Right atrium auricular region (tissue), 2 donors: ENCODE measurements at places on chromosomes 12 and 14. TPM values are rescaled to one million over a fixed set of nuclear protein-coding genes. Genes with fewer than 3 reads are reported as not detected.

The KRT7 gene
- total RNA-seq, result 58.4 TPM

The STX2 gene
- total RNA-seq, result 24.5 TPM

The TAPBPL gene
- total RNA-seq, result 14.5 TPM

The AMN gene
- total RNA-seq, result not detected

The GPR132 gene
- 1.2 TPM for total RNA-seq

The NEUROD4 gene
- not detected for total RNA-seq

The RPS6KL1 gene
- total RNA-seq, result 10.3 TPM

The TCL1A gene
- 0.71 TPM for total RNA-seq

The B4GALNT3 gene
- 29.0 TPM for total RNA-seq

The C12orf75 gene
- total RNA-seq, result 2.7 TPM

The TMEM119 gene
- total RNA-seq, result 1.8 TPM

The HOXC12 gene
- not detected for total RNA-seq

The PIP4K2C gene
- 22.1 TPM for total RNA-seq

The SMCO2 gene
- not detected for total RNA-seq

DNA sequence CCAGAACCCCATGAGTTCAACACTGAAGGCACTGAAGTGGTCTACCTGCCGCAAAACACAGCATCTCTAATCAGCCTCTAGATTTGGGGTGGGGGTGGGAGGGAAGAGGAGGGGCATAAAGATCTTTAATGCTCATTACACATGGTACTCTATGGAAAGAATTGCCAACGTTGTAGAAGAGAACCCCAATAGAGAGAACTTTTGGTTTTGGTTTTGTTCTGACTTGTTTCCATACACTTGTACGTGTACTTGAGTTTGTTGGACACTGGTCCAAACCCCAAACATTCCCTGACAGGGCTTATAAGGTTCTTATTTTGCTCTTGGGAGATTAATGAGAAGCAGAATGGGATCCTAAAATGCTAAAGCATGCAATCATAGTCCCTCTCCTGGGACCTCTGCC is 31.0 kb downstream of the GNPTAB start:
- no peak for DNase-seq

DNA sequence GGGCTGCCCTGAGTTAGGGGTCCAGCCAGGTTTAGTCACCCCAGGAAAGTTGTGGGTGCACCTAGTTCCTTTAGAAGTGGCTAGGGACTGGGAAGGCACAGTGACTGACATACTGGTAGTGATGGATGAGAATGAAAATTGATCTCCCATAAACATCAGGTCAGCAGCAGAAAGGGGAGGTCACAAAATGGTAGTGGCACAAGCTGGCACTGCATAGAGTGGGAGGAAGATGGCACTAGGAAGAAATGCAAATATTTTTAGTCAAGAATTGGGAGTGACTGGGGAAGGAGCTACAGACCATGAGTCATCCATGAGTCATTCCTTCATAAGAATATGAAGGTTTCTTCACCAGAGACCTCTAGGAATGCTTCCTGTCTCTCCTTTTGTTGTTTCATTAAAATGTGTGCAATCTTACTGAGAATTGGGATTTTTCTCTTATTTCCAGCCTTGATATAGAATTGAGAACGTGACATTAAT is 198.3 kb upstream of the AMIGO2 start:
- DNase-seq, result no peak

DNA sequence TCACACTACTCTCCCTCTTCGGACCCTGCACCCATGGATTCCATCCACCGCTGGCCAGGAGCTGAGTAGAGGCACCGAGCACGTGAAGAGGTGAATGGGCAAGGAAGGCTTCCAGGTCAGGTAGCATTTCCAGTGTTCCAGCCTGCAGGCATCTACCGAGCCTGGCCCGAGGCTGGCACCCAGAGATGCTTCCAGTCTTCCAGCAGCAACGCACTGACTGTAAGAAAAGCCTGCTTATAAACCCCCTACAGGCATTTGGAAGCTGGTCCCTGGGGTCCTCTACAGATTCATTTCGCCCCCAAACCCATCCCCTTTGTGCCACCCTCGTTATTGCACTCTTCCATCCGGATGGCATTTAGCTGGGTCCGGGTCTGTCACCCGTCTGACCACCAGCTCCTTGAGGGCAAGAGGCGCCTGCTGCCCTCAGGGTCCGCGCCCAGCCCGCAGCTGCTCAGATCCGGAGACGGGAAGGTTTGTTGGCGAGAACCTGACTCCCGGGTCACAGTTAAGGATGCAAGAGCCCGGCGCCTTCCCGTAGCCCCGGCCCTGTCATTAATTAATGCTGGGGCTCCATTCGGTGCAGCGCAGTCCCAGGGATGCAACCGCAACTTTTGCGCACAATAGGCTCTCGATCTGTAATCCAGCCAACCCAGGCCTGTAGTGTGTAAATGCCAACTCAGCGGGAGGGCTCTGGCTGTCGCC is 614 bp upstream of the MARK3 start:
- DNase-seq, result no peak

GRCh38 chr12:107349839-107350238 is 256.5 kb upstream of the CRY1 start:
- no peak for DNase-seq

- DNase-seq, result no peak
Observed at GRCh38 chr14:69038455-69039287, 59.6 kb upstream of the ACTN1 start.

DNA sequence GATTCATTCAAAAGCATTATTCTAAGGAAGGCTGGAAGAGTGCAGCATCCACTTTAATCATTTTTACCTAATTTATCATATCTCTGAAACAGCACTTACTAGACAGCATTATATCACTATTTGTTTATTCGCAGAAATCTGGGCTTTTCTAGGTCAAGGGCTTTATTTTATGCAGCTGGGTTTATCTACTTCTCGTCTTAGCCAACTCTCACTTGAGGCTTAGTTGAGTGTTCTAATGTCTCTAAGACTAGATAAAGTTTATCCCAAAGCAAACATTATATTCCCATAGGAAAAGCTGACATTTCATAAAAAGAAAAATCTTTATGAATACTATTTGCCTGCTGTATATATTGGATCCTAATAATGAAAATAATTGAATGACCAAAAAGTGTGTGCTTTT is 720.8 kb upstream of the FLRT2 start:
- no peak for DNase-seq

- DNase-seq, result no peak
Observed at GRCh38 chr12:57733928-57734327, 4.6 kb downstream of the AGAP2 start.

- DNase-seq, result no peak
Observed at GRCh38 chr14:77083082-77083481, 15.0 kb upstream of the CIPC start.

DNA sequence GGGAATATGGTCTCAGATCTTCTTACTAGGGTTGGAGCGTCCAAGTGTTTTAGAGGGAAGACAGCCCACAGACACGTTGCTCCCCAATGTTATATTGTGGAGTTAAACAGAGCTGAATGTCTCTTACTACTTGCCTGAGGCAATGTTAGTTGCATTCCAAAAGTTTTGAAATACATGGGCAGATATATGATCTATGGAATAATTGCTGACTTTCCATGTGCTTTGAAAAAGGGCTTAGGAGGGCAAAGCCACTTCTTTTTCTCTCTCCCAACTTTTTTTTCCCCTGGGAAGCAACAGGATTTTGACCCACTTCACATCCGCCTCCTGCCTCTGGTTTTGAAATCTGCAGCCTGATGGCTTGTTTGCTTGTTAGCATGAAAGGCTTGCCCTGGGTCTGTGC is 33.7 kb upstream of the PAX9 start:
- DNase-seq, result no peak

DNA sequence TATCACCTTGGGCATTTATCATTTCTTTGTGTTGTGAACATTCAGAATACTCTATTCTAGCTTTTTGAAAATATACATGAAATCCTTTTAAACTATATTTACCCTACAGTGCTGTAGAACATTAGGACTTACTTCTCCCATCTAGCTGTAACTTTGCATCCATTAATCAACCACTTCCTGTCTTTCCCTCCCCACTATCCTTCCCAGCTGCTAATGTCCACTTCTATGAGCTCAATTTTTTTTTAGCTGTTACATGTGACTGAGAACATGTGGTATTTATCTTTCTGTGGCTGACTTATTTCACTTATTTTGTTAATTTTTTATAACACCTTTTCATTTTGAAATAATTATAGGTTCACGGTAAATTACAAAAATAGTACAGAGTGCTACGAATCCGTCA is 136.0 kb downstream of the LMNTD1 start:
- no peak for DNase-seq

- no peak for DNase-seq
Observed at GRCh38 chr12:71503579-71504391, 64.2 kb downstream of the LGR5 start.

DNA sequence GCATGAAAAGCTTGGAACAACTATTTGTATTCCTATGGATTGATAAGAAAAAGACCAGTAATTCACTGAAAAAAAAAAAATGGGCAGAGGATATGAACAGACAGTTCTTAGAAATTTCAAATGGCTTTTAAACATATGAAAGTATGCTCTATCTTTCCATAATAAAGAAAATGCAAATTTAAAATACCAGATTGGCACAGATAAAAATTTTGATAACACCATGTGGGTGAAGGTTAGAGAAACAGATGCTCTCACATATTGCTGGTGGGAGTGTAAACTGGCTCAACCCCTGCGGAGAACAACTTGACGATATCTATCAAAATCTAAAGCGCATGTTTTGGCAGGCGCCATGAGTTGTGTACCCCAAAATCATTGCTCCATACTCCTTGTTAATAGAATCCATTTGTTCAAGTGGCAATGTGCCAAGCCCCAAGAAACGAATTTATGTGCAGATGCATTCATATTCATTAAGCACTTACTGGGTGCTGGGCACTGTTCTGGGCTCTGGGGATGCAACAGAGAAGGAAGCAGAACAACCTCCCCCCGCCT is 29.5 kb upstream of the TMPO start:
- no peak for DNase-seq

DNA sequence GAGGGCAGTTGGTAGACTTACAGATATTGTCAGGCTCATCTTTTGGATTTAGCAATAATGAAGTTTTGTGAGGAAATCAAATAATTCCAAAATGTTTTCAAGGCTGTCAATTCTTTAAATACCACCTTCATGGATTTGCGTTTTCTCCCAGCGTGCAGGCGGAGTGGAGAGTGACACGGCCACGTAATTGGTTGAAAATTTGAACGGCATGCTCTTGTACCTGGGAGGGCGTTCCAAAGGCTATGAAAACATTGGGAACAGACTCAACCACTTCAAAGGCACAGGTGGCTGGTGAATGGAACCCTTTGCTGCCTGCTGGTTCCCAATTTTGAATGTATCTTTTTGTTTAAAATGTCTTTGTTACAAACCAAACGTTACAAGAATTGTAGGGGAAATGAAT is 12.4 kb downstream of the SMIM41 start:
- peak; percentile 13 for DNase-seq

- no peak for DNase-seq
Observed at GRCh38 chr14:64500088-64500487, 3.5 kb downstream of the ZBTB25 start.

GRCh38 chr12:21509768-21510167 is 8.2 kb downstream of the GOLT1B start:
- DNase-seq, result no peak

GRCh38 chr12:41287500-41288141 is 99.5 kb downstream of the PDZRN4 start:
- DNase-seq, result no peak

DNA sequence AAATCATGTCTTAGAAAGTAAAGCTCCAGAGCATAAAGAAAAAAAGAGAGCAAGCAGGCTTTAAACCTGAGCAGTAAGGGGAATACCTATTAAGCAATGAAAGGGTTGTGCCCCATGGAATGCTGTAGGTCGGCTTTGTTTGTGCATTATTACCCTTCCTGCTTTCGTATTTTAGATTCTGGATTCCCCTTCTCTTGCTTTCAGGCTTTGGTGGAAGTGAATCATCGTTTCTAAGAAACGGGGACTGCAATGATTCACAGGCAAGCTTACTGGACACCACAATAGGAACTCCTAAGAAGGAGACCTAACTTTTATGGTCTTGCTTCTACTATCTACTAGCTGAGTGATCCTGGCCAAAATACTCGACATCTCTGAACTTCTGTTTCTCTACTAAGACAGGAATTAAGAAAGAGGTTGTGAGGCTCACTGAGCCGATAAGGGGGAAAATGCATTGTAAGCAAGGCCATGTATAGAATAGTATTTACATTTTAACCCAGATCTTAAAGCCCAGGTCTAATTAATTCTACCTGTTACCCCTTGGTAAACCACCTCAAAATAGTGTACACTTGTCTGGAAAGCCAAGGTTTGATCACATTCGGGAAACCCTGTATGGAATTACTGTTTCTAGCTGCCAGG is 1.2 kb upstream of the BMAL2 start:
- no peak for DNase-seq

GRCh38 chr14:83171761-83172160 is 1638.1 kb upstream of the SEL1L start:
- no peak for DNase-seq

DNA sequence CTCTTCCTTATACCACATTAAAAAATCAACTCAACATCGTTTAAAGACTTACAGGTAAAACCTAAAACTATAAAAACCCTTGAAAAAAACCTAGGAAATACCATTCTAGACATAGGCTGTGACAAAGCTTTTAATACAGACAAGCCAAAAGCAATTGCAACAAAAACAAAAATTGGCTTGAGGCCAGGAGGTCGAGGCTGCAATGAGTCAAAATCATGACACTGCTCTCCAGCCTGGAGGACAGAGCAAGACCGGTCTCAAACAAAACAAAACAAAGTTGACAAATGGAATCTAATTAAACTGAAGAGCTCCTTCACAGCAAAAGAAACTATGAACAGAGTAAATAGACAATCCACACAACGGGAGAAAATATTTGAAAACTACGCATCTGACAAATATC is 1057.8 kb downstream of the FSCB start:
- DNase-seq, result no peak

DNA sequence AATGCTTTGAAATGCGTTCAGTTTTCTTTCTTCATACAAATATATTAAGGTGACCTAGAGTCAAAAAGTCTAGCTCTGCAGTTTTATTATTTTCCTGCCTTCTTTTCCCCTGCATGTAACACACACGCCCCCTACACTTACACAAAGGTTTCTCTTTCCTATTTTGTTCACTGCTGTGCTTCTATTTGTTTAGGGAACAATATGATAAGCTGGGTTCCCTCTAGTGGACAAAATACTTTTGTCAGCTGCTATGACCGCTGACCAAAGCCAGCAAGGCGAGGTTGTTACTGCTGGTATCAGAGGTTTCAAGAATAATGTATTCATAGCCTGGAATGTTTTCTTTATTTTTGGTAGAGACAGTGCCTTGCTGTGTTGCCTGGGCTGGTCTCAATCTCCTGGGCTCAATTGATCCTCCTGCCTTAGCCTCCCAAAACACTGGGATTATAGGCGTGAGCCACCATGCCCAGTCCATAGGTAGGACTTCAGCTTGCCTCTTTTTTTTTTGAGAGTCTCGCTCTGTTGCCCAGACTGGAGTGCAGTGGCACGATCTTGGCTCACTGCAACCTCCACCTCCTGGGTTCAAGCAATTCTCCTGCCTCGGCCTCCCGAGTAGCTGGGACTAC is 33.4 kb downstream of the FNTB start:
- DNase-seq, result no peak

GRCh38 chr12:50606675-50607375 is 102.0 kb downstream of the DIP2B start:
- no peak for DNase-seq
